ENCODE measurements at places on chromosomes 12 and 14.

DNA sequence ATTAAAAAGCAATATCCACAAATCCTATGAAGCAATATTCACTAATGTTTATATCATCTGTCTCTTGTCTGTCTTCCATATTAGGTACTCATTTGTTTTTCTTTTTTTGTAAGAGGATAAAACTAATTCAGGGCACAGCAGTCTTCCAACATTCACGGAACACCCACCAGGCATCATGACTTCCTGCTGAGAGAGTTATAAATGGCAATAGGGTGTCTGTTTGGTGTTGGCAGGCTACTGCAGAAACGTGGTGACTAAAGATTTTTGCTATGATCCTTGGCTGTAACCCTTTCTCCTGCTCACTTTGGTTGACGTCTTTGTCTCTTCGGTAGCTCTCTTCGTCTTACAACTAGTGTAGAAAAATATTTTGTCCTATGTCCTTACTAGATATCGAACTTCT lies 860.6 kb upstream of the MGAT4C start:
- no peak for DNase-seq

DNA sequence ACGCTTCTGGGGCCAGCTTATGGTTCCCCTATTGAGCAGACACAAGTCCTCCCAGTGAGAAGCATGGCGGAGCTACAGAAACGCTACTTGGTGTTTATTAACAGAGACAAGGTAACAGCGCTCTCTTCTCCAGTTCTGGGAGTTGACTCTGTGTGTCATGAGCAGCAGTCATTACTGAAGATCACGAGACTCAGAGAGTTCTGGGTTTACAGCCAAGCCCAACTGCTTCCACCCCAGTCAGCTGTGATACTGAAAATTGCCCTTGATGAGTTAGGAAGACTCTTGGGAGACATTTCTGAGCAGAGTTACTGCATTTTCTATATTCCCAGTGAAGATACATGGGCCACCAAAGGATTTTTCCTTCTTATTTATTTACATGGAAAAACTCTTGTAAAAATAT lies 48.6 kb downstream of the CFAP251 start:
- DNase-seq: no peak

DNA sequence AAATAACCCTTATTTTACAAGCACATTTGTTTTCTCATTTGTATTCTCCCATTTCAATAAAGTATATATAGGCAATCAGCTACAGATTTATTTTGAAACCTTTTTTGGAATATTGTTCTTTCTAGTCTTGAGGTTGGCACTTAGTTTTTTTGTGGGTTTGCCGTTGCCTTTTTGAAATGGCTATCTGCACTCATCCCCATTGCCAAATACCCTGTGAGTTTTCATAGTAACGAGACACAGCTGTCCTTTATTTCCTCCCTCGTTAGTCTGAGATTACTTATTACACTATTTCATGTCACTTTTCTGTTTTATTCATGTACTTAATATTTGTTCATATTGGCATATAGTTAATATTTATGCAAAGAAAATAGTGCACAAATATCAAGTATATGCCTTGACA lies 1104.0 kb downstream of the SLC6A15 start:
- DNase-seq: no peak

DNA sequence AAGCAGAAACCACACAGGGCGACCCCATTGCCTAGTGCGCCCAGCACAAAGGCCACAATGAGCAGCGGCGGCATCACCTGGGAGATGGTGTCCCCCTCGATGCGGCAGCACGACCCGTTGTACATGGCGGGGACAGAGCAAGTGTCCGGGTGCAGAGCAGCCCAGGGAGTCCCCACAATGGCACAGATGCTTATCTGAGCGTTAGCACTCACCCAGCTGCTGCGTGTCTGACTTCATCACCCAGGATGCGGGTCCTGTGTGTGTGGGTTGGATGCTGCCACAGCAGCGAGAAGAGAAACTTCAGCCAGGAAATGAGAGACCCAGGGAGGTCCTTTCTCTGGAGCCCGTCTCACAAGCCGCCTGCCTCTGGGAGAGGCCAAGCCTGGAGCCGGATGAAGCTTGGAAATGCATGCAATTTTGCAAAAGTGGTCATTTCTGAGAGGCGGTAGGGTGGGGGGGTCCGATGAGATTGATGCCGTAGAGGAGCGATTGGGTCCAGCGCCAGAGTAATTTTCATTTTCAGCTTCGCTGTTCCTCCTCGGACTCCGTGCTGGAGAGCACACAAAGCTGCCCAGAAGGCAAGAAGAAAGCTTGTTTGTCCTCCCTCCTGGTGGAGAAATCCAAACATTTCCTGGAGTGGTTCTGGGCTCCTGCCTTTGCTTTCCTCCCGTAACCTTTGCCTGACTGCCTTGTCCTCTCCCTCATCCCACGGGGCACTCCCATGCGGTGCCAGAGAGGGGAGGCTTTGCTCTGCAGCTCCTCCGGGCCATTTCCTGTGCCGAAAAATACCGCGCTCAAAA lies at the start of gene HCAR1:
Gene HCAR1, minus strand, starts transcription at position 630 of the 800 bp plus-strand sequence. Its CDS starts 505 bp downstream, at position 125.
- peak; percentile 41 for DNase-seq

GRCh38 chr12:65823513-65824375 lies 539 bp upstream of the HMGA2 start:
- peak; percentile 39 for DNase-seq

- DNase-seq: no peak
Measured at GRCh38 chr14:42710071-42710470, 1103.4 kb downstream of the LRFN5 start.

GRCh38 chr14:56561606-56562005 lies 18.0 kb upstream of the TMEM260 start:
- DNase-seq: no peak

DNA sequence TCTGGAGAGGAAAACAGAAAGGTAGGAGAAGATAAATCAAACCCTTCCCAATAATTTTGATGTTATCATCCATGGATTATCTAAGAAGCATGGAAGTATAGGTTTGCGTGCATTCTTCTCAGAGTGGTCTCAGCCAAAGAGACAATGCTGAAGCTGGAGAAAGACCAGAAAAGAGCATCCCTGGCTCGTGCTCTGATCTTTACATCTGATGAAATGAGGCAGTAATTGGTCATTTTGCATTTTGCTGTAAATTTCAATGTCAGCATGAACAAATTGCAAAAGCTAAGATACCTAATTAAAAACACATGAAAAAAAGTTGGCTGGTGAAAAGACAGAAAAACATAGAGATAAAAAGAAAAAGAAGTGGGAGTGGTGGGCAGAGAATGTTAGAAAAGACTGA lies 252.4 kb downstream of the ITPR2 start:
- DNase-seq: no peak

DNA sequence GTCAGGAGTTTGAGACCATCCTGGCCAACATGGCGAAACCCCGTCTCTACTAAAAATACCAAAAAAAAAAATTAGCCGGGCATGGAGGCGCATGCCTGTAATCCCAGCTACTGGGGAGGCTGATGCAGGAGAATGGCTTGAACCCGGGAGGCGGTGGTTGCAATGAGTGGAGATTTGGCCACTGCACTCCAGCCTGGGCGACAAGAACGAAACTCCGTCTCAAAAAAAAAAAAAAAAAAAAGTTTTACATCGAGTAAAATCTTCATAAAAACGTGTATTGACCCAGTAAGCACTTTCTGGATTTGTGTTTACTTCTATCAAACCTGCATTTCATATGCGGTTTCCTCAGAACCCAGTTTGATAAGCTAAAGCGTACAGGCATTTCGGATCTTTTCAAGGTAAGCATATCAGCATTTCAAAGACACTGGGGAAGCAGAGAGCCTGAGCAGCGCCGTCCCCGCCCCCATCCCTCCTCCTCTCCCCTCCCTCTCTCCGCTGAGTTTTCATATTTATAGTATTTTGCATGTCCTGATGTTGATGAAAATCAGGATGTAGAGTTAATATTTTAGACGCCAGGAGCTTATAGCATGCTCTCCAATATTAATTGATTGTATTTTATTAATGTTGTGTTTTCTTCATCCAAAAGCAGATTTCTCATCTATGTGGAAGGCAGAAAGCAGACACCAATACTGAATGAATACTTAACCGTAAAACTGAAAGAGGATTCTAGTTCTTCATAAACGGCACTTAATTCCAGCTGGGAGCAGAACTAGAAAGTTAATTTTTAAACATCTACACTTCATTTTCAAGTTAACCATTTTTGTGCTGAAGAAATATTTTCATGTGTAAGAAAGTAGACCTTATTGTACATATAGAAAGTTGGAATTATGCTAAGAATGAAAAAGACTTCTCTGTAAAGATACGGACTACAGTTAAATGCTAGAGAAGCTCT lies 9.2 kb upstream of the HIP1R start:
- DNase-seq: peak; percentile 2

DNA sequence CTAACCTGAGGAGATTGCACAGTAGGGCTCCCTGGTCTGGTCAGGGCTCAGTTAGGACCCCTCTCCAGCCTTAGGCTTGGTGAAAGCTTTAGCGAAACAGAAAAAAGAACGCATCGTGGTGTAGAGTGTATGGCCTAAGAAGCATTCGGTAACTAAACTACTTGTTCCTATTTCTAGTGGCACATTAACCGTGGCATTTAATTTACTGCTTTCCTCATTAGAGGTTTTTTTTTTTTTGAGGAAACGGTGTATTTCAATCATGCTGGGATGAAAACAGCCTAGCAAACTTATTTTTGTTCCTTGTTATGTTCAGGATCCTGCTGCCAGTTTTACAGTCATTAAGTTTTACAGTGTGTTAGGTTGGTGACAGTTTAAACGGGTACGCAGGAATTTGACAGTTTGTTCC lies 518 bp upstream of the OSBPL8 start:
- no peak for DNase-seq

DNA sequence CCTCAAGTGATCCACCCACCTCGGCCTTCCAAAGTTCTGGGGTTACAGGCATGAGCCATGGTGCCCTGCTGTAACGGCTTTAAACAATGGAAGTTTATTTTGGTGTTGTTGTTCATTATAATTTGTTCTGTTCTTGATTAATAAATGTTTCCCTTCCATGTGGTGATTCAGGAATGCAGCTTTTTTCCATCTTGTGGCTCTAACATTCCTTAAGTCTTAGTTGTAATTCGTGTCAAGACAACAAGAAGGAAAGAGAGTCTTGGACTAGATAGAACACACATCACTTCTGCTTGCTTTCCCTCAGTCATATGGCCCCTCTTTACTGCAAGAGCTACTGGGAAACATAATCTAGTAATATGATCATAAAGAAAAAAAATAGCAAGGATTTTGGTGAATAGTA lies 211.6 kb downstream of the SLC6A15 start:
- DNase-seq: no peak

GRCh38 chr14:66143387-66144112 lies 342.6 kb upstream of the CCDC196 start:
- DNase-seq: no peak

GRCh38 chr12:62301080-62301798 lies 41.0 kb downstream of the USP15 start:
- no peak for DNase-seq

GRCh38 chr14:63542231-63542999 lies 762 bp downstream of the PPP2R5E start:
- peak; percentile 34 for DNase-seq

GRCh38 chr12:65419284-65420072 lies 141.0 kb downstream of the MSRB3 start:
- DNase-seq: no peak

- no peak for DNase-seq
Measured at GRCh38 chr12:106360400-106360994, 2.9 kb downstream of the POLR3B start.

GRCh38 chr14:22721213-22721612 lies 45.3 kb upstream of the OXA1L start:
- no peak for DNase-seq

DNA sequence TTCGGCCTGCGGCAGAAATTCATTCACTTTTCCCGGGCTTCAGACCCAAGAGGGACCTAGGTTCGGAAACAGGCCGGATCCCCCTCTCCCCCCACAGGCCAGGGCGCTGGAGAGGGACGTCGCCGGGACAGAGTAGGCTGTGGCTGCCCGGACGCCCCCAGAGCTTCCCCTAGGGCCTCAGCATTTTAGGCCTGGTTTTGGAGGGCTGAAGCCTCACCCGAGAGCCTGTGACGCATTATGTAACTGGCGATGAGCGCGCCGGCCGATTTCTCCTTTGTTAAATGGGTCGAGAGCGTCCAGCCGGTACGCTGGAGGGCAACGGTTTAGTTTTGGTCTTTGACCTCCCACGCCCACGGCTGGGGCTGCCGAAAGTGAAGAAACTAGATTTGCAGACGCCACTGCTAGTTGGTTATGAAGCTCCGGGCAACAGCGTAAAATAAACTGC lies 657 bp downstream of the PEBP1 start:
- DNase-seq: peak; percentile 79

DNA sequence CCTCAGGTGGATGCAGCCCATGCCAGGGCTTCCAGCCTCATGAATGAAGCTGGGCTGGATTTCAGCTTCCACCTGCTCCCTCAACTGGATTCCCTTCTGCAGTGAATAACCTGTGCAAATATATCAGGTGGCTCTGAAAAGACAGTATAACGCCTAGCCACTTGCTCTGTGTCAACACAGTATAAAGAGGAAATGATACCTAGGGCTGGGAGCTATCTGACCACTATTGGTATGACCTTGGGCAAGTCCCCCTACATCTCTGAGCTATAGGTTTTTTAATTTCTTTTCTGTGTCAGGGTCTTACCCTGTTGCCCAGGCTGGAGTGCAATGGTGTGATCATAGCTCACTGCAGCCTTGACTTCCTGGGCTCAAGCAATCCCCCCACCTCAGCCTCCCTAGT lies 19.8 kb downstream of the ISM2 start:
- DNase-seq: no peak

- DNase-seq: no peak
Measured at GRCh38 chr14:94344389-94344788, 21.3 kb upstream of the SERPINA6 start.

DNA sequence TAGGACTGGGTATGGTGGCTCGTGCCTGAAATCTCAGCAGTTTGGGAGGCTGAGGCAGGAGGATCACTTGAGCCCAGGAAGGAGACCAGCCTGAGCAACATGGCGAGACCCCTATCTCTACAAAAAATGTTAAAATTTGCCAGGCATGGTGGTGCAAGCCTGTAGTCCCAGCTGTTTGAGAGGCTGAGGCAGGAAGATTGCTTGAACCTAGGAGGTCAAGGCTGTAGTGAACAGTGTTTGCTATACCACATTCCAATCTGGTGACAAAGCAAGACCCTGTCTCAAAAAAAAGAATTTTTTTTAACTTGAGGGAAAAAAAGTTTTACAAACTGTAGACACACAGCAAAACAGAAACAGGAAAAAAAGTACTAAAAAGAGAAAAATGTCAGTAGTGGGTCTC lies 2.3 kb upstream of the MAP3K9 start:
- no peak for DNase-seq

DNA sequence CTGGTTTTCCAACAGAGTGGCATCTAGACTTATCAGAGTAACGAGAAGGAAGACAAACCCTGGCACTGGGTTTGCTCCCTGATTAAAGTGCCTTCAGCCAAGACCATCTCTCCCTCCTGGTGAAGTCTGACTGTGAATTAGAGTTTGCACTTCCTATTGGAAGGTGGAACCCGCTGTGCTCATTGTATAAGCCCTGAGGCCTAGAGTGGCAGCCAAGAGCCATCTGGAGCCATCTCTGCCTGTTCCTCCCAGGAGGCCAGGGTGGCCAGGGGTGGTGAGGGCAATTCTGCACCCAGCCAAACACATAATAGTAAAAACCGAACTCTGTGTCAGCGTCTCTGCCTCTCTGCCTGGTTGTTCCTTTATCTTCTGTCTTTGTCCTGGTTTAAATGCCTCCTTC lies 25.0 kb downstream of the MFAP5 start:
- no peak for DNase-seq

- DNase-seq: no peak
Measured at GRCh38 chr14:95185033-95185766, 27.9 kb upstream of the DICER1 start.
